CD4-positive, alpha-beta T cell treated with Interleukin-15 for 4 hours (primary cell): ENCODE measurements at places on chromosomes 4 and X.

- DNase-seq: no peak
These were observed 667.1 kb downstream of the SH3BGRL start for GRCh38 chrX:81868979-81869378.

- no peak for DNase-seq
These were observed 13.6 kb downstream of the GASK1B start for GRCh38 chr4:158159054-158159717.

DNA sequence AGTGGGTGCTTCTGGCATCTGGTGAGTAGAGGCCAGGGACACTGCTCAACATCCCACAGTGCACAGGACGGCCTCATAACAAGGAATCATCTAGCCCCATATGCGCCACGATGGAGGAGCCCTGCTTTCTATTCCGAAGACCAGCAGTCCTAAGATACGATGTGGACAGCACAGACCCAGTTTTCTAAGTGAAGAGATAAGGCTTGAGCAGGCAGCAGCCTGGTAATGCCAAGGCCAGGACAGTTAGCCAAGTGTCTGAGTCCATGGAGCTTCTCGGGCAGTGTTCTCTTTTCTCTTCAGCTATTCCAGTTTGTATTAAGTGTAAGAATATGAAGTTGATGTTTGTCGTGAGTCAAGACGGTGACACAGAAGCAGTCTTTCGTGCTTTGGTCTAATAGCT lies 112.7 kb downstream of the TBL1X start:
- no peak for DNase-seq

DNA sequence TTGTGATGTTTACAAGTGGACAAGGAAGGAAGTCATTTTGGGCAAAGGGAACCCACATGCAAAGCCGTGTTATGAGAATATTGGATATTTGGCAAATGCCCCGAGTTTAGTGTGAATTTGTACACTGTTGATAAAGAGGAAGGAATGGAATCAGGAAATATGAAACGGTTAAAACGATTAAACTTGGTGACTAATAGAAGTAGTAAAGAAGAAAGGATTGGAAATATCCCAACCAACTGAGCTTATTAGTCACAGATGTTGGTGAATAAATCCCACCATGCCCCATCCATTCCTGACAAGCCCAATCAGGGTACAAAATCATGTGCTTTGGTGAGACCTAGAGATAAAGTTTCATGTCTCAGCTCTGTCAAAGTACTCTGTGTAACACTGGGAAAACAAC lies 22.0 kb downstream of the ARHGAP24 start:
- DNase-seq: no peak

DNA sequence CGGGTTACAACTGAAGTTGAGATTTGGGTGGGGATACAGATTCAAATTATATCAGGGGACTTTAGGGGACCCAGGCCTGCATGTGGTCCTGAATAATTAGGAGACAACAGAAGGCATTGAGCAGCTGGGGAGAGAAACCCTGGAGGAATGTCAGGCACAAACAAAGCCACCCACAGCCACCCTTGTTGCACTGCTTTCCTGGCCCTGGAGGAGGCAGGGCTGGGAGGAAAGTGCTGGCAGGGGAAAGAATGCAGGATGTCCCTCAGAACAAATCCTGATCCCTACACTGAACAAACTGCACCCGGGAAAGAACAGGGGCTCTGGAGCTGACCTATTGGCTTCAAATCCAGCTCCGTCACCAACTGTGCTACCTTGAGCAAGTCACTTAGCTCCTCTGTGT lies 214.1 kb upstream of the ATP6AP2 start:
- DNase-seq: no peak

- DNase-seq: peak; percentile 41
These were observed 774 bp downstream of the FAM193A start for GRCh38 chr4:2537011-2537830.

DNA sequence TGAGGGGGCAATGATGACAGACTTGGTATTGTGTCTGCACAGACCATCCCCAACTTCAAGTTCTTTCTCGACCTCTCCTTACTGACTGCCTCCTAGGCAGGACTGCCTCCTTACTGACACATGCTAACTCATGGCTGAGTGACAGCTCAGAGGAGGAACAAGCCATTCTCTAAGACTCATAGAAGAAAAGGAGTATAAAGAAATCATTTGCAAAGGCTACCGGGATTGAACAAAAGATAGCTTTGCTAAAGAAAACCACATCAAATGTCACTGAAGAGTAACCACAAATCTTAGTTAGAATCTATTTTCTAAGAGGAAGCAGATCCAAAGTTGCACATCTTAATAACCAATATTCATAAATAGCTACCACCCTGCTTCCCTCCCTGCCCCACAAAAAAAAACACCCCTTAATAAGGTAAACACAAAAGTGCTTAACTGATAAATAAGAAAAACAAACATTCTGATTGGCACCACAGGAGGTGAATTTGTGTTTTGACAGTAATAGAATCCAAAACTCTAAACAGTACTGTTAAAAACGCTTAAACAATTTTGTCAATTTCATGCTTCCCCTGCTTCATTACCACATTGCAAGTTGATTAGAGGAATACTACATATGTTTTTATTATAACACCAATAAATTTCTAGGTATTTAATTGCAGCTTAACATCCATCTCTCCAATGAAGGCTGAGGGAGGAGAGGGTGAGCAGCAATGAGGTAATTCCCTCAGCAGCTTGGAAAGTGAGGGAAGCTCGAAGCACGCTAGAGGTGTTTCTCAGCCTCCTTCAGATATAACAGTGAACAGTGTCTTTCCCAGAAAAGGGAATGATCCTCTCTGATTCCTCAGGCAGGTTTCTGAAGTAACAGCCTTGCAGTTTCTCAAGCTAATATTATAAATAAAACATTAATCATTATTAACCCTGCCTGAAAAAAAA lies 160.0 kb downstream of the HNRNPD start:
- DNase-seq: peak; percentile 45

DNA sequence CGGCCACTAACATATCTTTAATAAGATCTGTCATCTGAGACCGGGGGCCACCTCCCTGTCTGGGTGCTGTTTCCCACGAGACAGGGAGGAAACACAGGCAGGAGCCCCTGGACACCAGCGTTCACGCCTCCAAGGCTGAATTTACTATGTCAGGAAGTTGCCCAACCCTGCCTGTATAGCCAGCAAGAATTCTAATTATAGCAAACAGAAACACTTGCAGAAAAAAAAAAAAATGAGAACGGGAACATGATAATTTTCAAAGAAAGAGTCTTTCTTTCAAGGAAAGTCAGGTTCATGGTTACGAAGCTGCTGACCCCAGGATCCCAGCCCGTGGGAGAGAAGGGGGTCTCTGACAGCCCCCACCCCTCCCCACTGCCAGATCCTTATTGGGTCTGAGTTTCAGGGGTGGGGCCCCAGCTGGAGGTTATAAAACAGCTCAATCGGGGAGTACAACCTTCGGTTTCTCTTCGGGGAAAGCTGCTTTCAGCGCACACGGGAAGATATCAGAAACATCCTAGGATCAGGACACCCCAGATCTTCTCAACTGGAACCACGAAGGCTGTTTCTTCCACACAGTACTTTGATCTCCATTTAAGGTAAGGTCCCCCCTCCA lies at the start of gene IL3RA:
Gene IL3RA (plus strand): TSS at position 455 of the 613 bp plus-strand sequence. CDS start 4,981 bp downstream, outside the sequence.
- peak; percentile 12 for DNase-seq

GRCh38 chr4:169665046-169665737 lies 44.8 kb downstream of the CLCN3 start:
- peak; percentile 3 for DNase-seq

GRCh38 chr4:10639100-10639499 lies 45.5 kb downstream of the CLNK start:
- DNase-seq: no peak

DNA sequence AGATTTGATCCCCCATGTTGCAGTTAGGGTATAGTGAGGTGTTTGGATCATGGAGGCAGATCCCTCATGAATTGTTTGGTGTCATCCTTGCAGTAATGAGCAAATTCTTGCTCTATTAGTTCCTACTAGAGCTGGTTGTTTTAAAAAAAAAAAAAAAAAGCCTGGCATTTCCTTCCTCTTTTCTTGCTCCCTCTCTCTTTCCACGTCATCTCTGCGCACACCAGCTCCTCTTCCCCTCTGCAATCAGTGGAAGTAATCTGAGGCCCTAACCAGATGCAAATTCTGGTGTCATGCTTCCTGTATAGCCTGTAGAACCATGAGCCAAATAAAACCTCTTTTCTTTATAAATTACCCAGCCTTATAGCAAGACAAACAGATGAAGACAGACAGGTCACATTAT lies 24.5 kb downstream of the WDR17 start:
- no peak for DNase-seq
